ENCODE measurements at places on chromosomes 11 and 22.

GRCh38 chr11:102734650-102735049, 9.9 kb upstream of the MMP8 start:
- no peak for DNase-seq

- DNase-seq: no peak
These were observed 16.5 kb upstream of the PLEKHB1 start for GRCh38 chr11:73629907-73630306.

DNA sequence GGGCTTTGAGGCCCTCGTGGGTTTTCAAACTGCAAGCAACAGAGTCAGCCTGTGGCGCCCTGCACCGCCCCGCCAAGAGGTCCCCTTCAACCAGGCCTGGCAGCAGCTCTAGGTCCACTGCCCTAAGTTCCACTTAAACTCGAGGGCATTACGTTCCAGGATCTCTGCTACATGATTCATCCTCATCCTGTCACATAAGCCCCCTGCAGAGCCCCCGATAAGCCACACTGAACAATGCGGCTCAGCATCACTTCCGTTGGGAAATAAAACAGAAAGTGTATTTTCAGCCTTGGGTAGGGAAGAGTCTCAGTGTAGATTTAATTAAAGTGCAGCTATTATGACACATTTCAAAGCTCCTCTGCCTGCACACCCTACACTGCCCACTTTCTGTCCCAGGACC, 24.6 kb downstream of the SULT4A1 start:
- no peak for DNase-seq

GRCh38 chr22:37109242-37109917, at the start of gene TMPRSS6:
TMPRSS6 (minus strand) TSS chr22:37109713; CDS start chr22:37103417, 6,296 bp downstream.
- no peak for DNase-seq

- DNase-seq: no peak
These were observed 967 bp upstream of the GALNT18 start for GRCh38 chr11:11622772-11623171.

DNA sequence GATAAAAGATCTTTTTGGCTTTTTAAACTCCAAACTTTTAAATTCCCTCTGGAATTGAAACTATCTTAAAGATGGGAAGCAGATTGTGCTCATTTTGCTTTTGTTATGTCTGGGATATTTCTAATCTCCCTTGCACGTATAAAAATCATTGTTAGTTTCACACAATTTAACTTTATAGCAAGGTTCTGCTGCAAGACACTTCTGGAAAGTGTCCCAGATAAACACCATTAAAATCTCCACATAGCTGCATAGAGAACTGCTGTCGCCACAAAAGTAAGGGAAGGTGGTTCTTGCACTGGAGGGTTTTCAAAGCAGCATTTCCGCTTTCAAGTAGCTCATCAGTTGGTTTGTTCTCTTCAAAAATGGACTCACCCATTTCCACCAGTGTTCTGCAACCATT, 11.8 kb downstream of the PTS start:
- DNase-seq: no peak

GRCh38 chr11:9886595-9886994, 222.7 kb downstream of the SWAP70 start:
- no peak for DNase-seq

DNA sequence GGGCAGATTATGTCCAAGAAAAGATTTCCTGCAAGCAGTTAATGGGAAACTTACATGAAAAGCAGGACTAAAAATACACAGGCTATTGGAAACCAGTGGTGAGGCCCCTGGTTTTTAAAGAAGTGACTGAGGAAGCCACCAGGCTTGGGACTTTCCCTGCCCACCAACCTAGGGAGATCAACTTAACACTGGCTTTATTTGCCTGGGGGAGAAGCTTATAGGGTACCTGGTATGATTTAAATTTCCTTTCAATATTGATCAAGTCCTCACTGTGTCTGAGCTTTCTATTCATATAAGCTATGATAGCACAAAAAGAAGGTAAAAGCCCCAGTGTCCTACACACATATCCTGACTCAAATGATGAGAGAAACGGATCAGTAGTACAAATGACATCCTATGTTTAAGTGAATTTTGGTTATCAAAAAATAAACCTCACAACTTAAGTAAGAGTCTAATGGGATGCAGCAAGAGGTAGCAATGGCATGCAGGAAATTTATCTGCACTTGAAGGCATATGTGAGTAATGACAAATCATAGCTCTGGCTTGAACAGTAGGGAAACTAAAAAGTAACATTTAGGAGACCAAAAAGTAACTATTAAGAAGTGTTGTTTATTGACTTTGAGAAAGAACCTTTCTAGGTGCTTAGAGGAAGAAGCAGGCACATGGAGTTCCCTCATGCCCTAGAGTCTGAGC, 85.3 kb downstream of the GAB2 start:
- peak; percentile 10 for DNase-seq

DNA sequence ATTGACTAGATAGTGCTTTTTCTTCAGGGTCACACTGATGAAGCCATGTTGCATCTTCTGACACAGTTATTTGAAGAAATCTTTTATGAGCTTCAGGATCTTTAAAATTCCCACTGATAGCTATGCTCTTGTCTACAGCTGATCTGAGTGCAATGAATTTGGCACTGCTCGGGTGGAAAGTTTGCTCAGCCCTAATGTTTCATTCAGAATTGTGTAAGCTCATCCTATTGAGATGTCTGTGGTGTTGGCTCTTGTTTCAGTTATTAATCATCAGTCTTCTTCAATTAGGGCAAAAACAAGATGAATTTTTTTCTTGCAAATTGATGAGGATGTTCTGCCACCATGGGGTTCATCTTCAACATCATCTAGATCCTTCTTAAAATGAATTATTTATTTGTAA, 1387.0 kb upstream of the RAG2 start:
- DNase-seq: no peak

DNA sequence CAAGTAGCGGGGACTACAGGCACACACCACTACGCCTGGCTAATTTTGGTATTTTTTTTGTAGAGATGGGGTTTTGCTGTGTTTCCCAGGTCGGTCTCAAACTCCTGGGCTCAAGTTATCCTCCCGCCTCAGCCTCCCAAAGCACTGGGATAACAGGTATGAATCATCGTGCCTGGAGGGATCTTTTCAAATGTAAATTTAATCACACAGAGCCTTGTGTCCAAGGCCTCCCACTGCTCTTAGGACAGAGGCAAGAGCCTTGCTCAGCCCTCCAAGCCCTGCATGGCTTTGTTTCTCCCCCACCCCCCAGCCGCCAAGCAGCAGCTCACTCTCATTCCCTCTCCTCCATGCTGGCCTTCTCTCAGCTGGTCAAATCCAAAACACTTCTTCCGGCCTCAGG, 75.3 kb upstream of the CREB3L1 start:
- no peak for DNase-seq

DNA sequence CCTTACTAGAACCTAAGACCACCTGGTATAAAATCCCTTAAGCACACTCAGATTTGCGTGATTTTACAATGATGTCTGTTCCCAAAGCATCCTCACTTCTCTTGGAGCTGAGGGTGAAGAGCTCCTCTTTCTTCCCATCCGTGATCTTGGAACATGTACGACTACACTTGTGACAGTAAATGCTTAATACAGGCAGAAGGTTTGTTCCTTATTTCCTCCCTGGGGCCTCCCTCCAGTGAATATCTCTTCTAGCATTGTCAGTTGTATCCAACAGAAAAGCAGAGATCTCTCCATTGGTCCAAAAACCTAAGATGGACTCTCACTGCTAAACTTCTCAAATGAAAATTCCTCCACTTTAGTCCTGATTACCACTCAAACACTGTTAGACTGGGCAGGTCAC, 103.6 kb upstream of the VPREB1 start:
- no peak for DNase-seq

- DNase-seq: no peak
These were observed 18.2 kb downstream of the KCNQ1OT1 start for GRCh38 chr11:2681408-2682145.

- DNase-seq: no peak
These were observed 3.5 kb upstream of the LIF start for GRCh38 chr22:30250039-30250565.

DNA sequence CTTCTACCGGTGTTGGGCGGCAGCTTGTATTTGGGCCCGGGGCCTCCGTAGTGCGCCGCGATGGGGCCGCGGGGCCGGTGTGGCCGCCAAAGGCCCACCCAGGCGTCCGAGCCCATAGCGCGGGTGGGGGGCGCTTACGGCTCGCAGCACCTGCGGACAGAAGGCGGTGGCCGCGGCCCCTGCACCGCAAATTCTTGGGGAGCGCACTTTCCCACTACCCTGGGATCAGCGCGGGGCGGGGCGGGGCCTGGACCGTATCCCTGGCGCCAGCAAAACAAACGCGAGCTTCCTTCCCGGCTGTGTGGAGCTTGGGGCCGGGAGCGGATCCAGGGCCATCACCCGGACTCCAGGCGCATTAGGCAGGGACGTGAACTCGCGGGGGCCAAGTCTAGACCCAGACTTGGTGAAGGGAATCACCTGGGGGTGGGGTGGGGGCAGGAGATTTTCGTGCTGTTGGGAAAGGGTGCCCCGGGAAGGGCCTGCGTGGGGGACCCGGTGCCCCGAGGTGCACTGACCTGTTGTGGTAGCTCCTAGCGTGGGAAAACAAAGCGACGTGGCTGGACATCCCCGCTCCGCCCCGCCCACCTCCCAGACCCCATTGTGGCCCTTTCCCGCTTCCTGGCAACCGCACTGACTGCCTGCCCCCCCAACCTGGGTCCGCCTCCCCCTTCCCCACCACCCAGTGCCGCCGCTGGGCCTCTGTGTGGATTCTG, 2.3 kb upstream of the TYMP start:
- no peak for DNase-seq

DNA sequence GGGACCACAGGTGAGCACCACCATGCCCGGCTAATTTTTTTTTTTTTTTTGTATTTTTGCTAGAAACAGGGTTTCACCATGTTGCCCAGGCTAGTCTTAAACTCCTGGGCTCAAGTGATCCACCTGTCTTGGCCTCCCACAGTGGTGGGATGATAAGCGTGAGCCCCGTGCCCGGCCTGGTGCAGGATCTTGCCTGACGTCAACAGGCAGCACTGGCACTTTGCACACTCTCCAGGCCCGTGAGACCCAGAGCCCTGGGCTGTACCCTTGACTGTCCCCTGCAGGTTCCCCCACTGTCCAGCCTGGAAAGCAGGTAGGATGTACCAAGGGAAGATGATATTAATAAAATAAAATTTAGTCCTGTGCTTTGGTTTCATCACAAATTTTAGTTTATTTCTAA, 29.1 kb upstream of the PANX2 start:
- DNase-seq: no peak

- DNase-seq: no peak
These were observed 24.6 kb upstream of the CARD18 start for GRCh38 chr11:105164208-105164607.

DNA sequence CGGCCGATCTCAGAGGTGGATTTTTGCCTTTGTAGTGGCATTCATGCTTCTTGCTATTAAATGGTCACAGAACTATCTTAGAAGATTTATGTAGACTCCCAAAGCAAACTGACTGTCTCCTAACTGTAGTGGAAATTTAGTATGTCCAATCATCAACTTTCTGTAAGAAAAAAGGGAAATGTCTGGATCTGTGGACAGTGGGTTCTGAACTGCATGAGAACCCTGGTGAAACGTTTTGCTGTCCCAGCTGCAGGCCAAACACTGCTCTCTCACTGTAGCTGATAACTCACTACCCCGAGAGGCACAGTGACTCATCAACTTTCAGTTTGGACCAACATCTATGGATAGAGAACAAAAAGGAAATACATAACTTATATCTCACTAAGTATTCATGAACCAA, 387.1 kb downstream of the SOX6 start:
- DNase-seq: peak; percentile 24

- DNase-seq: no peak
These were observed 12.8 kb downstream of the ZMAT5 start for GRCh38 chr22:29753808-29754657.

GRCh38 chr11:101914738-101915426, at the start of gene CEP126:
CEP126 (plus strand) TSS chr11:101915010; CDS start chr11:101915285, 275 bp downstream.
- DNase-seq: peak; percentile 92

- DNase-seq: peak; percentile 56
These were observed 67.5 kb upstream of the ZBED5 start for GRCh38 chr11:10925149-10925926.

- no peak for DNase-seq
These were observed 3.9 kb downstream of the IFITM10 start for GRCh38 chr11:1746511-1746931.

DNA sequence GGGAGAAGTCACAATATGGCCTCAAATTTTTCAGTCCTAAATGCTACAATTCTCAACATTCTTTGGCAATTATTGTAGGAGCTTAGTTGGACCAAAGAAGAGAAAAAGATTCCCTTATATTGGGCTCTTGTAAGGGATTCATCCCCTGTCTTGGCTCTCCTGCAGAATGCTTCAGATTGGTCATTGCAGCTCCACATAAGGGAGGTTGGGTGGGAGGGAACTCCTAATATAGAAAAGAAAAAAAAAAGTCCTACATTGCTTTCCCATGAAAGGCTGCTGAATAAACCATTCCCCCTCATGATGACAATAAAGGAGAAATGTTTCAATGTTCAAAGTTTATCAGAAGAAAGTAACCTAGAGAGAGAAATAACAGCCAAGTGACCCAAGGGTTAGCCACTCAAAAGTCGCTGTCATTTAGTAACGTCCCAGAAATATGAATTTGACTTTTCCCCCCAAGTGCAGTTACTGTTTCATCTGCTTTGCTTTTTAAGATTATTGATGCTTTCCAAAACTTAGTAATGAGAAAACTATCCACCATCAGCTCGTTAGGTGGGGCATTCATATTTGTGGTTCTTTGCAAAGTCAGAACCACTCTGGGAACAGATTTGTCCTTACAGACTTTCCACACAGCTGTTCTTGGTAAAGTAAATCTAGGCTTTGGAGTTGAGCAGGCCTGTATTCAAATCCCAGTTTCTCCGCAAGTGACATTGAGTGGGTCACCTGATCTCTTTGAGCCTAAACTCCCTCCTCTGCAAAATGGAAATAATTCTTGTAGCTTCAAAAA, 5.0 kb upstream of the SLC1A2 start:
- DNase-seq: no peak

GRCh38 chr11:27039873-27040272, 742 bp upstream of the BBOX1 start:
- peak; percentile 55 for DNase-seq

DNA sequence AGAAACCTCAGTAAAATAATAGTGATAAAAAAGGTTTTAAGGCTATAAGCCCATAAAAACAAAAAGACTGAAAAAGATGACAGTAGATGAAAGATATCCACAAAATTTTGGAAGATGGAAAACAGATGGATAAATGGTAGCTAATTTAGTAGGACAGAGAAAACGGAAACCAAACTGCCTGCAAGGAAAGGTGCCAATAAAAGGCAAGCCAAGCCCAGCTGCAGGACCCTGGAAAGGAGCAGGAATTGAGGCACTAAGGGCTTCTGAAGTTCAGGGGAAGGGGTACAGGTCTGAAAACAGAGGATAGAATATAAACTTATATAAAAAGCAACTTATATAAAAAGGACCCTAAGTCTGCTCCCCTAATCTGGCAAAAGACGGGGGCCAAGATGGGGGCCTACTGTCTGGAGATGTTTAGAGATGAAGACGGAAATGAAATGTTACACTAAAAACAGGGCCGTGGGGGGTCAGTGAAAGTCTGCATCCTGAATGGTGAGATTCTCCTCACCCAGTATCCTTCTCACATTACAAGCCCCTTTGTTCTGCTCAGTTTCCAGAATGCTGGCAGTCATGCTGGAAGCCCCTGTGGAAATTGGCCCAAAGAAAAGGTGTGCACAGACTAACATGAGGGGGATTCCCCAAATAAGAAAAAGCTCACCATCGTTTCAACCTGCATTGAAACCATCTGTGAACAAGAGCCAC, 269.3 kb upstream of the PITPNB start:
- DNase-seq: no peak

- DNase-seq: no peak
These were observed at the start of gene DKK3 for GRCh38 chr11:12007769-12008737. DKK3 (minus strand) TSS chr11:12008626; CDS start chr11:12008582, 44 bp downstream.

All from trophoblast cell (in vitro differentiated cells and primary cell).